ENCODE measurements at places on chromosomes 2 and 18. TPM values are rescaled to one million over a fixed set of nuclear protein-coding genes. Genes with fewer than 3 reads are reported as not detected.

SMIM21 gene
- total RNA-seq: not detected

UGT1A3 gene
- not detected for total RNA-seq

NEU2 gene
- total RNA-seq: not detected

UGT1A5 gene
- total RNA-seq: not detected

GRCh38 chr2:241505086-241505780 is 3.2 kb downstream of the STK25 start:
- no peaks in the 10 kb centered on the region for H3K27me3 ChIP-seq
- H3K4me1 ChIP-seq: peaks cover 15% of the 10 kb centered on the region
- no peak for DNase-seq
- H3K36me3 ChIP-seq: peaks cover 2% of the 10 kb centered on the region
- no peak overlapping the region for H3K4me3 ChIP-seq
- H3K27ac ChIP-seq: no peak overlapping the region

DNA sequence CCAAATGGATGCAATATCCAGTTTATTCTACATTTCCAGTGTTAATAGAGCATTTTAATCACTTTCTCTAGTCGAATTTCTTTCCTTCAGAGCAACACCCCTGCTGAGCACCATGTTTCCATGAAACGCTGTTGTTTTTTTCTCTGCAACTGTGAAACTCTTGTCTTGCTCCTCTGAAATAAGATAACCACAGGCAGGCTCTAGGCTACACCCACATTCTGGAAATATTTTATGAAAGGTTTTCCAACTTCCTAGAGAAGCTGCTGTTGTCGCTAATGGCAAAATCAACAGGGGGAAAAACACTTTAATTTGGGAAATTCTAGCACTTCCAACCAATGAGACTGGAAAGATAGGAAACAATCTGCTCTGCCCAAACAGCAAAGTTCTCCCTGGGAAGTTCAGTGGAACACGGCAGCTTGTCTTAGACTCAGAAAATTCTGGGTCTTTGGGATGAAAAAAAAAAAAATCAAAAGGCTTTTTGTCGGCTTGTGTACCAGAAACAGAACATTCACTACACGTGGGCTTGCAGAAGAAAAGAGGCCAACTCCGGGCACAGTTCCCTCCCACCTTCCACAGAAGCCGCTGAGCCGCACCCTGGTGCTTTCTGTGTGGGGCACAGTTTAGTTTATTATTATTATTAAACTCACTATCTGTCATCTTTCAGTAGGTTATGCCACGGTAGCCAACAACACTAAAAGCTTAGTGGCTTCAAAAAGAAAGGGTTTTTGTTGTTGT is 98.7 kb downstream of the MMADHC start:
- no peak overlapping the region for H3K4me3 ChIP-seq
- H3K27me3 ChIP-seq: no peaks in the 10 kb centered on the region
- DNase-seq: no peak
- H3K36me3 ChIP-seq: no peaks in the 10 kb centered on the region
- no peaks in the 10 kb centered on the region for H3K4me1 ChIP-seq

GRCh38 chr2:196219671-196220070 is 48.3 kb upstream of the STK17B start:
- H3K4me1 ChIP-seq: no peaks in the 10 kb centered on the region
- H3K27me3 ChIP-seq: no peaks in the 10 kb centered on the region
- no peak overlapping the region for H3K27ac ChIP-seq

DNA sequence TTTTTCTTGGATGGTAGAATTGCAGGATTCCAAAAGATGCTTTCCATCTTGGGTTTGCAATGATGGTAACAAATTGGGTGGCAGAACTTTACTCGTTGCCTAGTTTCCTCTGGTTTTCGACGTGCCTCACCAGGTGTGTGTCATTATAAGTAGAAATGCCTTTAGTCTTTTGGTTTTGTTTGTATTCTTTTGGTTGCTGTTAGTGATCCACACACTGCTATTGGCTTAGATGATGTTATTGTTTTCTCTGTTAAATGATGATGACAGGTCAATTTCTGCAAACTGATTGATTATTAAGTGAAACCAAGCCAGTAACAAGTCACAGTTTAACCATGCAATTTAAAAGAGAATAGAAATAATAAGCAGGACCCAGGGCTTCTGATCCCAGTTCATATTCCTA is 6.1 kb upstream of the LAMA3 start:
- no peak overlapping the region for H3K4me3 ChIP-seq
- H3K36me3 ChIP-seq: no peaks in the 10 kb centered on the region
- H3K27me3 ChIP-seq: no peaks in the 10 kb centered on the region
- H3K27ac ChIP-seq: no peak overlapping the region
- H3K4me1 ChIP-seq: no peaks in the 10 kb centered on the region
- no peak for DNase-seq

GRCh38 chr2:3173031-3173430 is 204.6 kb downstream of the EIPR1 start:
- H3K4me1 ChIP-seq: peaks cover 9% of the 10 kb centered on the region
- no peak for DNase-seq
- no peak overlapping the region for H3K27ac ChIP-seq
- no peaks in the 10 kb centered on the region for H3K36me3 ChIP-seq
- H3K4me3 ChIP-seq: no peak overlapping the region

GRCh38 chr18:58542426-58543159 is 86.3 kb downstream of the ALPK2 start:
- no peaks in the 10 kb centered on the region for H3K27me3 ChIP-seq
- no peaks in the 10 kb centered on the region for H3K4me1 ChIP-seq
- H3K4me3 ChIP-seq: no peak overlapping the region
- H3K27ac ChIP-seq: no peak overlapping the region
- no peak for DNase-seq

DNA sequence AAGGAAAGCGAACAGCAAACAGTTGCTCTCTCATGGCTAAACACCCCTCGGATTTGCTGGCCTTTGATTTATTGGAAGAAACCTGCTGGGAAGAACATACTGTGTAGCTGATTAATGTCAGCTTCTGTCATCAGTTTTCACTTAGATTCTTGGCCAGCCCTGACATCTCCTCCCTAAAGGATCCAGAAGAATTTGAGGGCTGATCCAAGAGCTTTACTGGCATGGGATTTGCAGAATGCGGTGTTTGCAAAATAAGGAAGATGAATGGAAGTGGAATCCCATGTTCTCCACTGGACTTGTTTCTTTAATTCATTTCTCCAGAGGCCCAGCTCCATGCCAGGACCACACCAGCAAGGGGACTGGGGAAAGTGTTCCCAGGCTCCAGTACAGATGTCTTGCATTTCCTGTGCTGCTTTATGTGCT is 80.5 kb downstream of the RDH14 start:
- no peak overlapping the region for H3K27ac ChIP-seq
- no peak overlapping the region for H3K4me3 ChIP-seq
- no peaks in the 10 kb centered on the region for H3K4me1 ChIP-seq
- H3K36me3 ChIP-seq: no peaks in the 10 kb centered on the region

DNA sequence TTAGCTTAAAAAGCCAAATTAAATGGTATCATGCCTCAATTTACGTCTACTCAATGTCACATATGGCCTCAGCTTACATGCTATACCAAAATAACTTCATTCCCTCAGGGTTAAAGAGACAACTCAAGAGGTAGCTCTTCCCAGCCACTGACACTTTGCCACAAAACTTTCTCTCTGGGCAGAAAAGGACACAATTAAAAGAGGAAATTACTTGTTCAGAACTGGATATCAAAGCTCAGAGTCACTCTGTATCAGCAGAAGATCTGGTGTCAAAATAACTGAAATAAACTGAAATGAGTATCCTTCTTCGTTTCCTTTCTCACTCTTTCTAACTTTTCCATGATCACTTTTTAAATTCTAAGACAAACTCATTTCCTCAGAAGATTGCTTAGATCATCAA is 108.7 kb downstream of the ZNF521 start:
- no peaks in the 10 kb centered on the region for H3K36me3 ChIP-seq
- H3K4me1 ChIP-seq: peaks cover 7% of the 10 kb centered on the region
- no peak overlapping the region for H3K27ac ChIP-seq

- no peak for DNase-seq
- no peaks in the 10 kb centered on the region for H3K27me3 ChIP-seq
- H3K4me3 ChIP-seq: no peak overlapping the region
- H3K36me3 ChIP-seq: no peaks in the 10 kb centered on the region
These were observed 157.2 kb downstream of the BABAM2 start for GRCh38 chr2:28047681-28048080.

DNA sequence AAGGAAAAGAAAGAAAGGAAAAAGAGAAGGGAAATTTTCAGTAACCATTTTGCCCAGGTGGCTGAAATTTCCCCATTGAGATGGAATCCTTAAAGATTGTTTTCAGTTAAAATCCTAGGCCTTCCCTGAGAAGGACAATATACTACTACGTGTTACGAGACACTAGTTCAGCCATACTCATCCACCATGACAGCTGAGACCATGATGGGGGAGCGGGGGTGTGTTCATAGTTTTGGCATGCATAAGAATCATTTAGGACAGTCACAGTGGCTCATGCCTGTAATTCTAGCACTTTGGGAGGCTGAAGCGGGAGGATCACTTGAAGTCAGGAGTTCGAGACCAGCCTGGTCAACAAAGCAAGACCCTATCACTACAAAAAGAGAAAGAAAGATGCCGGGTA is 28.0 kb downstream of the PLA2R1 start:
- H3K36me3 ChIP-seq: no peaks in the 10 kb centered on the region
- no peaks in the 10 kb centered on the region for H3K4me1 ChIP-seq
- no peak overlapping the region for H3K4me3 ChIP-seq
- H3K27me3 ChIP-seq: no peaks in the 10 kb centered on the region
- no peak overlapping the region for H3K27ac ChIP-seq

DNA sequence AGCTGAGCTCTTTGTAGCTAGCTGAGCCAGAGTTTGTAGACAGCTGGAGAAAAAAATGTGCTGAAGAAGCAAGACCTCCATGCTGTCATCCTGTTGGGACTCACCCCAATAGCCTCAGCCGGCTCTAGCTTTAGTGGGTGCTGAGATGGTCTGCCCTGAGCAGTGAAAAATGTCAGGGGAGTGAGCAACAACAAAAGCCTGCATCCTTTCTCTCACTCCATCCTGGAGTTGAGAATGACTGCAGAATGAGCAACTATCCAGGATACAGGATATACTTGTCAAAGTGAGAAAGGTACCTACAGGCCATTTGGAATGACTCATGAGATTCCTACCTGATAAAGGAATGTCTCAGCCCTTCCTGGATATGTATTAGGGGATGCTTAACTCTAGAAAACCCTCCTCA is 146.1 kb upstream of the DLX2 start:
- DNase-seq: no peak
- H3K4me1 ChIP-seq: no peaks in the 10 kb centered on the region

DNA sequence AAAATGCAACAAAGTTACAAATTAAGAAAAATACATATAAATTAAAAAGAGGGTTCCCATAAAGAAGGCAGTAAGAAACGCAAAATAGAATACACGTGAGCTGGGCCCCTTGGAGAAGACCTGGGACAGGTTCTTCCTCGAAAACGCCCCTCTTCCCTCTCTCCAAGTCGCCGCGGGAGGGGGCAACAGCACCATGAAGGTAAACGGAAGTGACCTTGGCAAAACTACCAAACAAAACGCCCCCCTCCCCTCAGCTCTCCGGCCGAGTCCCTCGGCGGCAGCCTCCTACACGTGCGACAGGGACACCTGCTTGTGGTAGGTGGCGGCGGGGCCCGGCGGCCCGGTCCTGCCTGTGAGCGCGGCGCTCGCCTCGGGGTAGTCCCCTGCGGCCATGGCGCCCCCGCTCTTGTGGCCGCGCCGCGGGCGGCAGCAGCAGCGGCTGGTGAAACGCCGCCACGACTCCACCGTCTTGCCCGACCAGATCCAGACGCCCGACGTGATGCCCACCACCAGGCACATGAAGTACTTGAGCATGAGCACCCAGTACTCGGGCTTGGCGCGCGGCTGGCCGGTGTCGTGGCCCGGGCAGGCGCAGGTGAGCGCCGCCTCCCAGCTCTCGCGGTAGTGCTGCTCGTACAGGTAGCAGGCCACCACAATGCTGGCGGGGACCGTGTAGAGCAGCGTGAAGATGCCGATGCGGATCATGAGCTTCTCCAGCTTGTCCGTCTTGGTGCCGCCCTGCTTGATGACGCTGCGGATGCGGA is 2.8 kb downstream of the FZD5 start:
- peak overlapping the region; percentile 85 for H3K4me3 ChIP-seq
- H3K36me3 ChIP-seq: peaks cover 4% of the 10 kb centered on the region
- peak; percentile 69 for DNase-seq
- peaks cover 10% of the 10 kb centered on the region for H3K4me1 ChIP-seq
- H3K27me3 ChIP-seq: no peaks in the 10 kb centered on the region
- H3K27ac ChIP-seq: peak overlapping the region; percentile 6

- no peaks in the 10 kb centered on the region for H3K27me3 ChIP-seq
- no peak overlapping the region for H3K27ac ChIP-seq
- no peaks in the 10 kb centered on the region for H3K36me3 ChIP-seq
- H3K4me1 ChIP-seq: no peaks in the 10 kb centered on the region
- H3K4me3 ChIP-seq: no peak overlapping the region
- no peak for DNase-seq
These were observed 82.0 kb downstream of the SMAD7 start for GRCh38 chr18:48868468-48869466.

DNA sequence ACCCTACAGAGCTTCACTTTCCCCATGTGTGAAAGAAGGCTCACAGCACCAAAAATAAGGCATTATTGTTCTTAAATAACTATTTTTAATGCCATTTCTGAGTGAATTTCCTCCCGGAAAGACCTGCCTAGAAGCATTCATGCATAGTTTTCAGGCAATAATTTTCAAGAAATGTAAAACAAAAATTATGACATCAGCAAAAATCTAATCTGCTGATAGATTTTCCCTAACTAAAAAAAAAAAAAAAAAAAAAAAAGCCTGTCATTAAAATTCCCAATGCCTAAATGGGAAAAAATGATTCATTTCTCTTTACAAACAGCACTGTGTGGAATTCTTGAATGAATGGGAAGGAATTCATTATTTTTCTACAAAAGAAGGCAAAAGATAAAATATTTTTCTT is 35.4 kb downstream of the ABCB11 start:
- no peaks in the 10 kb centered on the region for H3K27me3 ChIP-seq
- H3K4me3 ChIP-seq: no peak overlapping the region
- H3K27ac ChIP-seq: no peak overlapping the region

GRCh38 chr18:56402872-56403516 is 235.4 kb downstream of the TXNL1 start:
- no peak overlapping the region for H3K4me3 ChIP-seq
- no peaks in the 10 kb centered on the region for H3K36me3 ChIP-seq
- DNase-seq: no peak
- peaks cover 4% of the 10 kb centered on the region for H3K4me1 ChIP-seq
- no peaks in the 10 kb centered on the region for H3K27me3 ChIP-seq

GRCh38 chr2:40102447-40102846 is 323.4 kb upstream of the THUMPD2 start:
- H3K27ac ChIP-seq: no peak overlapping the region
- no peaks in the 10 kb centered on the region for H3K36me3 ChIP-seq
- H3K4me1 ChIP-seq: no peaks in the 10 kb centered on the region
- H3K27me3 ChIP-seq: no peaks in the 10 kb centered on the region
- no peak for DNase-seq

DNA sequence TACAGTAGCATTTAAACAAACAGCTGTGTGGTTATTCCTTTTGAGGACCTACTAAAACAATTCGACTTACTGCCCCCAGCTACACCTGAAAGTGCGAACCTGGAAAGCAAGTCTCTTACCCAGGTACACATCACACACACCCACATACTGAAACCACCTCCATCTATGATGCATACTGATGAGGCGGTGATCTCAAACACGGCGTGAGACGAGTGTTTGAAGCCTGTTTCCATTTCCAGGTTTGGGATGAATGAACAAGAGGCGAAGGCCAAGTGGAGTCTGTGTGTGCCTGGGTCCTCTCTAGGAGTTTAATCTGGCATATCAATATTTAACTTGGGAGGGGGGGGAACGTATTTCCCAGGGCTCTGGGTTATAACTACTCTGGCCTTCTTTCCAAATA is 1.6 kb downstream of the TMEM185B start:
- H3K4me1 ChIP-seq: peaks cover 7% of the 10 kb centered on the region
- no peak for DNase-seq
- H3K4me3 ChIP-seq: no peak overlapping the region
- no peaks in the 10 kb centered on the region for H3K36me3 ChIP-seq
- peaks cover 37% of the 10 kb centered on the region for H3K27me3 ChIP-seq
